ENCODE measurements at places on chromosomes 7 and 10.
A peak's percentile ranks its signal among the peaks of the same experiment; 100 is the strongest.

DNA sequence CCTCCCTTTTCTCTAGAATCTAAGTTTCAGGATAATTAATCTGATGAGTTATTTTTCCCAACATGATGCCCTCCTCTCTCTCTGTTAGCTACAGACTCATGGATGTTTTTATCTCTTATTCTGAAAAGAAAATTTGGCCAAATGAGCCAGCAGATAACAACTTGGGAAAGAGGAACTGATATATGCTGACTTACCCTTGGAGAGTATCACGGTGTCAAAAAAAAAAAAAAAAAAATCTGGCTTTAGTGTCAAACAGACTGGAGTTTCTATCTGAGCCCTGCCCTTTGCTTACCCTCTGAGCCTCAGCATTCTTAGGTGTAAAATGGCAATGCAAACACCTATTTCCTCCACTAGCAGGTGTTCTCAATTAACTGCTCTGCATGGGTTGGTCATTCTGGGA, 190.4 kb downstream of the AHR start:
- no peak for DNase-seq

GRCh38 chr7:40369641-40370277, 235.0 kb downstream of the SUGCT start:
- no peak for DNase-seq

DNA sequence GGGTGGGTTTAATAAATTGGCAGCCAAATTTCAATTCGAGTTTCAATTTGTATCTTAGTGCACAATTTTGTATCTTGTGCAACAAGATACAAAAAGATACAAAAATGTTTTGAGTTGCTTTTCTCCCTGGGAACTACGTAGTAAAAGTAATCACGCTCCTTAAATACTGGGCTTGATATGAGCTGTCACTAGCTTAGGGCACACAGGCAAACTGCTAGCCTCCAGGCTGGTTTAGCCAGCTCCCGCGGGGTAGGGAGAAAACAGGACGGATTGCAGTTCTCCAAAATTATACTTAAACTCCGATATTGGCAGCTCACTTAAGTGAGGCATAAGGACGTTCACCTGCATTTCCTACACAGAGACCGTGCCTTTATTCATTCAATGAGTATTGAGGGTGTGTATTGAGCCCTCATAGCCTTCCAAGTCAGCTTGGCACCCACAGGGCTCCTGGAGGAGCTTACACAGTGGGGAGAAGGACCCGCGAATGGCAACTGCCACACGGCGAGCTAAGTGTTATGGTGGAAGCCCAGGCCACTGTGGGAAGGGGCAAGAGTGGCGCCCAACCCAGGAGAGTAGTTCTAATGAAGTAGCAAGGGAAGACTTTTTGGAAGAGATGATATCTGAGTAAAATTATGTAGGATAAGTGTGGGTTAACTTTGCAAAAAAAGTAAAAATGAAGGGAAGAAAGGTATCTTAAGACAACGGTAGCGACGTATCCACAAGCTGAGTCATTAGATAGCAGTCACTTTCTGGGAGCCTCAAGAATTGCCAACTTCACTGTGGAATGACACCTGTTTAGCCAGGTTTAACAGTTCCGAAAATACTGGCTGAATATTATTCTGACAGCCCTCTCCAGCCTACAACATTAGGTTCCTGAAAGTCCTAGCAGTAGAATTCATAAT, 1.6 kb upstream of the EPC1 start:
- no peak for DNase-seq

DNA sequence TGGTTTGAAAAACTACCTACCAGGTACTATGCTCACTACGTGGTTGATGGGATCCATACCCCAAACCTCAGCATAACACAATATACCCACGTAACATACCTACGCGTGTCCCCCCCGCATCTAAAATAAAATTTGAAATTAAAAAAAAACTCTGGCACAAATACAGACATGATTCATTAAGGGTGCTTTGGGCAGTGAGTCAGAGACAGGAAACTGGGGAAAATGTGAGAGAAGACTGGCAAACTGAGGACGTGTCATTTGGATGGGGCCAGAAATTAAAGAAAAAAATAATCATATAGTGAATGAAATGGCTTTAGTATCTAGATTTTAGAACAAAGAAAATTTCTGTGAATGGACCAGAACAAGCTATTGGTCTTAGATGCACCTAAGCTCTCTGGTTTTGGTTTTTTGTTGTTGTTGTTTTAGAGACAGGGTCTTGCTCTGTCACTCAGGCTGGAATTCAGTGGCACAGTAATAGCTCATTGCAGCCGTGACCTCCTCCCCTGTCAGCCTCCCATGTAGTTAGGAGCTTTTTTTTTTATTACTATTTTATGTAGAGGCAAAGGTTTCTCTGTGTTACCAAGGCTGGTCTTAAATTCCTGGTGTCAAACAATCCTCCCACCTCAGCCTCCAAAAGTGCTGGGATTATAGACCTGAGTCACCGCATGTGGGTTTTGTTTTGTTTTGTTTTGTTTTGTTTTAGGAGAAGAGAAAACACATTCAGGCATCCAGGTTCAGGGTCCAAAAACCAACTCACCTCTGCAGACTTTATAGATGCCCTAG, 5.9 kb upstream of the PRSS58 start:
- no peak for DNase-seq

GRCh38 chr10:130257897-130258296, 121.7 kb downstream of the GLRX3 start:
- DNase-seq, result no peak

GRCh38 chr7:101862280-101863220, 45.1 kb downstream of the CUX1 start:
- DNase-seq, result peak; percentile 42

- no peak for DNase-seq
Measured at GRCh38 chr7:73936967-73937366, 76.0 kb downstream of the TMEM270 start.

DNA sequence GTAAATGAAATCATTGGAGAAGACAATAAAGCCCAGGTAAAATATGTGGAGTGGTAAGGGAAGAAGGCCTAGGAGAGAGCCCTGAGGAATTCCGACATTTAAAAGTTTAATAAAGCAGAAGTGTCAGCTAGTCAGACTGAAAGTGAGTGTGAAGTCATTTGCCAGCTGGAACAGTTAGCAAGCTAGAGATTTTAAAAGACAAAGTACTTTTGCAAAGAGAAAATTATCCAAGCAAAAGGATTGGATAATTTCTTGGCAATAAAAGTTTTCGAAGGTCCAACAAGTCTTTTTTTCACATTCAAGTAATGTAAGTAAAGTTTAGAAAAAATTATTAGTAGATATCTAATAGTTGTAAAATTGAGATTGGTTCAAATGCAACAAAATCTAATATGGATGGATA, 27.1 kb upstream of the SEMA3C start:
- no peak for DNase-seq

DNA sequence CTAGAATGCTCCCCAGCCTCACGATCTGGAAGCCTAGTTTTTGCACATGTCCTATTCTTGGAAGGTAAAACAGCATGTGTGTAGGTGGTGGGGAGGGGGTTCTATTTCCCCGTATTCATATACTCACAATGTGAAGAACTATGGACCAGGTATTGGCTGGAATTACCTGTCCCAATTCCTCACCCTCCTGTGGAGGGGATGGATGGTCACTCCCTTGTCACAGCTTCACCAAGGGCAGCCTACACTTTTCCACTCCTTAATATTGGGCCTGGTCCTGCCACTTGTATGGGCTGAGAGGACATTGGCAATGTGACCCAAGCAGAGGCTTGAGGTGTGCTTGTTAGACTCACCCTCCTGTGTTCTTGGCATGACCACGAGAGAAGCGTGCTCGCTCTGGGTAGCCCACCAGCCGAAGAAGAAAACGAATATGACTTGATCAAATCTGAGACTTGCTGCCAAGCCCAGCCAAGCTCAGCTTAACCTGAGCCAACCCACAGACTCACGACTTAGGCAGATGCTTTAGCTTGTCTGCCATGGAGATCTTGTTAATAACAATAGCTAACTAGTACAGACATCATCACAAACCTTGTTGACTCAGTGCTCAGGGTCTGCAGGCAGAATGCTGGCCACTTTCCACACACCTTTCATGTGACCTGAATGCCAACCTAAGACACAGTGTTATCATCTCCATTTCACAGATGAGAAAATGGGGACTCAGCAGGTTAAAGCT, 17.2 kb downstream of the ZNF488 start:
- no peak for DNase-seq

DNA sequence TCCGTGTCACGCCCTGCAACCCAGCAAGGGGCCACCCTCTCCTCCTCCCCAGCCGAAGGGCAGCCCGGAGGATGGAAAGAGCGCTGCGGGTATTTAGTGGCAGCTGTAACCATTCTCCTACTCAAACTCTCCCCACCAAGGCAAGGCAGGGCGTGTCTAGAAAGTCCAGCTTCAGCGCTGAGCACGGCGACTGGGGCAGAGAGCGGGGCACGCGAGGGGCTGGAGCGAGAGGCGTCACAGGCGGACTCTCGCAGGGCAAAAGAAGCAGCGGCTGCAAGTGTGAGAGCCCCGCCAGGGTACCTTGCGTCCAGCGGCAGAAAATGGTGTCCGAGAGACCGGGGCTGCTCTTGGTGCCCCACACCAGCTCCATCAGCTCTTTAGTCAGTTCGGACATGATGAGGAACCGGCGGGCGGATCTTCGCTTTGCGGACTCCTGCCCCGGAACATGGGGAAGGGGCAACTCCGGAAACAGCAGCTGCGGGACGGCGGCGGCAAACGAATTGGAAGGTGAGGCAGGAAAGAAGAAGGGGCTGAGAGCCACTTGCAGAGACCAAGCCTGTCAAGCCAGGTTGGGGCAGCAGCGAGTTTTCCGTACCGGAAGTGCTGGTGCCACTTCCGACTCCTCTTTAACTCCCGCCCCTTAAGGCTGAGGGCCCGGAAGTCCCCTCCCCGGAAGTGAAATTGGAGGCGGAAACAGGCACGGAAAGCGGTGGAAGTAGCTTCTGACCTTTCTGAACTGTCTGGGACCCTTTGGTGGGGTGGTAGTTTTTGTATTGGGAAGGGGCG, at the start of gene MINDY3:
TSS of gene MINDY3 (minus strand) at position 602 of the 786 bp plus-strand sequence. CDS start at position 394, 208 bp downstream.
- DNase-seq, result peak; percentile 84

DNA sequence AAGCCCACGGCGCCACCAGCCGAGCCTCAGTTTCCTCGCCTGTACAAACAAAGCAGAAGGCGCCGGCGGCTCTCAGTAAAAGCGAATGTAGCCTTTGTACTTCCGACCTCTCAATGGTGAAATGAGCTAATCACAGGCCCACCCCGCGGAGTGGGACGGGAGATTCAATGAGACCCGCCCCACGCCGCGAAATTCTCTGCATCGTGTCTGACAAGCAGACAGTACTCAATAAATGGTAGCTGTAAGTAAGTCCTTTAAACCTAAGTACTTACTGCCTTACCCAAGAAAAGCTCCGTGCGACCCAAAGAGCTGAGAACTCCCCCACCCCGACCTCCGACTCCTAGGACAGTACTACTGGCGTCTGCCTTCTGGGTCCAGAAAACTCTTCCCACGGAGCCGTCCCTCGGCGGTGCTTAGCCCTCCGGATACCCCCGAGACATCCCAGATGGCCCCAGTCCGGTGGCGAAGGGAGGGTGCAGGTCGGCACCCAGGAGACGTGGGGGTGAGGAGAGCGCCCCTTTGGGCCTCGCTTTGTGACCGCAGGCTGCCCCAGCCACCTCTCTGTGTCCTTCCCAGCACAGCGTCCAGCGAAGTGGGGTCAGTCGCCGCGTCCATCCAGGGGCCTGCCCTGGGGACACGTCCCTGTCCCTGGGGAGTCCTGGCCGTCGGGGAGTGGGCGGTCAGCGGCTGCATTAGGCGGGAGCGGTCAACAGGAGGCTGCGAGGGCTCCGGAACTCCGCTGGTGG, 972 bp upstream of the CXCL12 start:
- DNase-seq, result no peak

DNA sequence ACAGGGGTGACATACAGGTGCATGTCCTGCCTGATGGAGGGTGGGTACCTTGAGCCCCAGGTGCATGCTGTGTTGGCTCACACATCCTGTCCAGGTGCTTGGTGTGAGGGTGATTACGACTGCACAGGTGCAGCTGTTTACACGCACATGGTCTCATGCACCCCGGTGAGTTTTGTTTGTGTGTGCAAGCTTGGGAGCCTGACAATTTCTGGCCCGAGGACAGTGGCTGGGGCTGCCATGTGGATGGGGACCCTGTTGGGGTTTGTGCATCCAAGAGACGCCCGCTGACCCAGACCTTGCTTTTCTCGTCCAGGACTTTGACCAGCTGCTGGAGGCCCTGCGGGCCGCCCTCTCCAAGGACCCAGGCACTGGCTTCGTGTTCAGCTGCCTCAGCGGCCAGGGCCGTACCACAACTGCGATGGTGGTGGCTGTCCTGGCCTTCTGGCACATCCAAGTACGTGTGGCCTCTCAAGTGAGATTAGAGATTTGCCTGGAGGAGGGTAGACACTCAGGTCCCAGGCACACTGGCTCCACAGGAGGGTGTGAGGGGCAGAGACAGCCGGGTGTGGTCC, 61.7 kb downstream of the PRF1 start:
- DNase-seq, result no peak

- no peak for DNase-seq
Measured at GRCh38 chr7:30253796-30254165, 30.6 kb upstream of the ZNRF2 start.

GRCh38 chr10:81877596-81877995, 2.6 kb downstream of the NRG3 start:
- DNase-seq, result no peak

DNA sequence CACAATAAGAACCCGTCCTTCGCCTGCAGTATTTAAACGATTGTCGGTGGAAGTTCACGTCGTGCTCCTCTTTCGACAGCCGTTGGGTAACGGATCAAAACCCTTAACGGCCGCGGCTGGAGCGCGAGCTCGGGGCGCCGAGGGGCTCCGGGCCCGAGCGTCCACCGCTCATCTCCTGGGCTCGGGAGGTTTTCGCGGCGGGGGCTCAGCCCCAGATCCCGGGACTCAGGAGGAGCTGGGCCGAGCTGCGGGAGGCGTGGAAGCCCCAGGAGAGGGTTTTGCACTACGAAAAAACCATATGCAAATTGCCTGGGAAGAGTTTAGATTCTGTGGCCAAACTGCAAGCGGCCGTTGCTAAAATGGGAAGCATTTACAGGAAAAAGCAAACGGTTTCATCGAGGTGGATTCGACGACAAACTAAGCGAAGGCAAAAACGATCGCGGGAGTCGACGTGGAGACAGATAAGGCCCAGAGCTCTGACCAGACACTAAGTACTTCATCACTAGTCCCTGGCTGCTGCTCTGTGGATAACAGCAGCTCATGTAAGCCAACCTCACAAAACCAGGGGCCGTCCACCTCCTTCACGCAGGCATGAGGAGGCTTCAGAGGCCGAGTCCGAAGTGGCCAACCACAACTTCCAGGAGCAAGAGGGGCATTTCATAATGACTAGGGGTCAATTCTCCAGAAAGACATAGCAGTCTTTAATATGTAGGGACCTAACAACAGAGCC, 129.7 kb downstream of the MARCHF5 start:
- no peak for DNase-seq

GRCh38 chr10:18549105-18549504, 102.3 kb downstream of the NSUN6 start:
- DNase-seq, result no peak

DNA sequence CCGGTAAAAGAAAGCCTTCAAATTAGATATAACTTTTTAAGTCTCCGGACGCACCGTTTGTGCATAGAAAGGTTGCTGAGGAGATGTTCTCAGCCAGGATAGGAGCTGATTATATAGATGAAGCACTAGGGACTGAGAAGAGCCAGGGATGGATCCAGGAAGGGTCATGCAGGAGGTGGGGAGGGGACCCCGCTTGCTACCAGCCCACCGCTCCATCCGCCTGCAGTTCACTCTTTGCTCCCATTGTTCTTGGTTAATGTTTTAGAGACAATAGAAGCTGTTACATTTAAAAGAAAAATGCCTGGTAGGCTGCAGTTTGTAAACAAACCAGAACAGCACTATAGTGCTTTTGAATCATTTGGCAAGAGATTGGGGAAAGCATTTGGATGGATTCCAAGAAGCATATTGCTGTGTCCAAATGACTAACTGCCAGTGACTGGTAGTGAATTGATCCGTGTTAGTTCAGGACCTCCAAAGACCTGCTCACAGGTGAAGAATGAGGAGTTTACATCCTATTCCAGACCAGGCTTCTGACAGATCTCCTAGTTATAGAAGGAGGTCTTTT, 175.9 kb upstream of the TAC1 start:
- no peak for DNase-seq

Data from SK-N-DZ (cell line).